ENCODE measurements at places on chromosomes 12 and 14.

DNA sequence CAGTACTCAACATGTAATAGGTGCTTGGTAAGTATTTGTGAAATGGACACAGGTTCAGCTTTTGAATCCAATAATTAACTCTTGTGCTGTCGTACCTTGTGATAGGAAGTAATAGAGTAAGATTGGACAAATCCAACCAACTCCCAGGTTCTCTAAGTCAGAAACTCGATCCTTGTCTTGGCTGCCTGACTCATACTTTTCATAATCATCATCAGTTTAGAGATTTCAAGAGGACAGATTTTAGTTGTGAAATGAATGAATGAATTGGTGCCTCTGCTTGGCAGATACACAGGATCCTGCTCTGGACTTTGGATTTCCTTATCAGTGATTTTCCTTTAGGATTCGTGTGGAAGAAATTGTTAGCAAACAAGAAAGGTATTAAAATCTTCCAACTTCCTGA, 1145.2 kb downstream of the AACS start:
- DNase-seq, result no peak

DNA sequence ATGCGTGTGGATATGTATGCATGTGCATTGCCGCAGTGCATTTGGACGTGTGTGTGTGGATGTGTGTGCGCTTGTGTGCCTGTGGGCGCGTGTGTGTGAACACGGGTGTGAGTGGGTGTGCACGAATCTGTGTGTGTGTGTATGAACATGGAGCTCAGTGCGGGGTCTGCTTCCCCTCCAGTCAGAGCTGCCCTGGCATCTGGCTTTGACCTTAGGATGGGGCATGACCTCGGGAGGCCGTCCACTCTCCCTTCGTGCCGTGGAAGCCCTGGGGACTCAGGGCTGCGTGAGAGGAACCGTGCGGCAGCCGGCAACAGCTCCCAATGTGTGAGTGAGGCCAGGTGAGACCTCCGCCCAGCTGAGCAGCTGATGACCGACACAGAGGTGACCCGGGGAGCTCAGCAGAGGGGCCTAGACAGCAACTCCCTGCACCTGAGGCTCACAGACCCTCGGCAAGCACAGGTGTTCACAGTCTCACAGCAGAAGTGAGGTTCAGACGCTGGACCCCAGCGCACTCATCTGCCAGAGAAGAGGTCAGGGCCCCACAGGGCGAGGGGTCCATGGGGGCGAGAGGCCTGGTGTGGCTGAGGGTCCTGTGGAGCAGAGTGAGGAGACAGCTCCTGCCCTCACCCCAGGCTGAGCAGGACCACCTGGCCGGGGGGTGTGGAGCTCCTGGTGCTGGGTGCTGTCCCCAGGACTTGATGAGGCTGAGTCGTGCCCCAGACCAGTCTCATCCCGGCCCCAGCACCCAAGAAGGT, 33.6 kb upstream of the FBRSL1 start:
- DNase-seq, result no peak

- no peak for DNase-seq
Observed at GRCh38 chr12:57836442-57837375, 9.8 kb downstream of the CTDSP2 start.

GRCh38 chr14:64502887-64503433, 678 bp downstream of the ZBTB25 start:
- no peak for DNase-seq

DNA sequence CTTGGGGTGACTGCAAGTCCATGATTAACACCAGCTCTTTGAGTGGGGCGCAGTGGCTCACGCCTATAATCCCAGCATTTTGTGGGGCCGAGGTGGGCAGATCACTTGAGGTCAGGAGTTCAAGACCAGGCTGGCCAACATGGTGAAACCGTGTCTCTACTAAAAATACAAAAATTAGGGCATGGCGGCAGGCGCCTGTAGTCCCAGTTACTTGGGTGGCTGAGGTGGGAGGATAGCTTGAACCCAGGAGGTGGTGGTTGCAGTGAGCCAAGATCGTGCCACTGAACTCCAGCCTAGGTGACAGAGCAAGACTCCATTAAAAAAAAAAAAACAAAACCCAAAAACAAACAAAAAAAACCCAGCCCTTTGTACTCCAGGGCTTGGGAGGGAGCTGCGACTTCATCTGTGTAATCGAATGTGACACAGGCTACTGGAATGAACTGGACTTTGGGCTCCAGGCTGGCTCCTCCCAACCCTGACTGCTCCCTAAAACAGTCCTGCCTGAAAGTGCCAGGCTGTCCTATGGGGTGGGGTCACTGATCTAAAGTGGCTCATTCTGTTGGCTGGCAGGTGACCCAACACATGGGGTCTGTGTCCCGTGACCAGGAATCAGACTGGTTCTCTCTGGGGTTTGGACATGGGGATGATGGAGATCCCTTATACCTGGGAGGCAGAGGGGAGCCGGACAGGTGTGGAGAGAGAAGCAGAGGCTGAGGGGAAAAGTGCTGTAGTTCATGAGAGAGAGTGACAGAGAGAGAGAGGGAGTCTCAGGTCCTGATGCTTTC, 9.3 kb upstream of the C12orf43 start:
- DNase-seq, result no peak

- no peak for DNase-seq
Observed at GRCh38 chr12:30213166-30213565, 429.4 kb upstream of the TMTC1 start.

DNA sequence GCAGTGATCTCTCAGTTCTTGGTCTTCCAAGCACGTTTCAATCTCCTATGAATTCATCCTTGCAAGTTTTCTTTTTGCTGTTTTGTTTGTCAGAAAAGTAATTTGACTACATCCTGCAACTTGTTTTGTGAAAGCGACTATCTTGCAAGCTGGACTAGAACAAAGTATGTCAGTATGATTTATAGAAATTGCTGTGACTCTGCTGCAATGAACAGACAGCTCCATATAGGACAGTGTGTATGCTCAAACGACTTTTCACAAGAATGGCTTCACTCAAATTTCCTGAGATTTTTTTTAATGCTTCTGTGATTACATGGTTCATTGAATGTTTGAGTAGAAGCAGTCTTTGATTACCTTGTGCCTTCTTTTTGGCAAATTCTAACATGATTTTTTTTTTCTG, 123.5 kb upstream of the TRHDE start:
- DNase-seq, result no peak

Measured in CD14-positive monocyte (primary cell).